Spinal cord (tissue), 10 donors: ENCODE measurements at places on chromosomes 3 and 15.

- DNase-seq: no peak
Observed at GRCh38 chr3:55565521-55565920, 78.4 kb upstream of the WNT5A start.

- DNase-seq: no peak
Observed at GRCh38 chr15:62886431-62887071, 156.0 kb upstream of the TPM1 start.

- no peak for DNase-seq
Observed at GRCh38 chr15:96959501-96959900, 629.0 kb downstream of the NR2F2 start.

DNA sequence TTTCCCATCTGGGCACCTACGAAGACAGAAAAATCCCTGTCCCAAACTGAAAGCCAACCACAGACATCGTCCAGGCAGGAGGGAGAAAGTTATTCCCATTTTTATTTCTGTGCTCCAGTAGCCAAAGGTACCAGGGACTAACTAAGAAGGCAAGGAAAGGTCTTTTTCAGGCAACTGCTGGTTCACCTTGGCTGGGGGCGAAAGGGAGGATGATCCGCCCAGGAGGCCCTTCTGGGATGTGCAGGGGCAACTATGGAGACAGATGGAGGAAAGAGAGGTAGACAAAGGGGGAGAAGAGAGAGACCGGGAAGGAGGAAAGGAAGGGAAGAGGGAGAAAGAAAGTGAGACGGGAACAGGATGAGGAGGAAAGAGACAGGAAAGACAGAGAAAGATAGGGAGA is 13.3 kb downstream of the WNT5A start:
- DNase-seq: no peak

DNA sequence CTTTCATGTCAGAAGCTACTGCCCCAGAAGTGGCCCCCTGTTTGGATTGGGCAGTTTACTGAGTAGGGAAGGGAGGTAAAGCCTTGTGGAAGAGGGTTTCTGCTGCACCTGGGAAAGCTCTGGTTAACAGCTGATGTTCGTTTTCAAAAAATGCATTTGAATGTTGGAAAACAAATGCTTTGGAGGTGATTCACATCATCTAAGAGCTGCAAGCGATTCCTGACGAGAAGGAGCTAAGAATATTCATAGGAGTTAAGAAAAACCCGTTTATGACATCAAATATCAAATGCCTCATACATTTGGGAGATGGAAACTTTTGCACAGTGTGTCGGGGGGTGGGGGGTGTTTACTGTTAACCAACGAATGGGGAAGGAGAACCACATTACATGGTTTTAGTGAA is 183.8 kb upstream of the NR2F2 start:
- DNase-seq: no peak

- DNase-seq: no peak
Observed at GRCh38 chr3:95302044-95302443, 1239.2 kb downstream of the NSUN3 start.

GRCh38 chr3:47314056-47314764 is 31.5 kb downstream of the KLHL18 start:
- DNase-seq: no peak

- no peak for DNase-seq
Observed at GRCh38 chr15:76912430-76912829, 7.3 kb upstream of the SCAPER start.

DNA sequence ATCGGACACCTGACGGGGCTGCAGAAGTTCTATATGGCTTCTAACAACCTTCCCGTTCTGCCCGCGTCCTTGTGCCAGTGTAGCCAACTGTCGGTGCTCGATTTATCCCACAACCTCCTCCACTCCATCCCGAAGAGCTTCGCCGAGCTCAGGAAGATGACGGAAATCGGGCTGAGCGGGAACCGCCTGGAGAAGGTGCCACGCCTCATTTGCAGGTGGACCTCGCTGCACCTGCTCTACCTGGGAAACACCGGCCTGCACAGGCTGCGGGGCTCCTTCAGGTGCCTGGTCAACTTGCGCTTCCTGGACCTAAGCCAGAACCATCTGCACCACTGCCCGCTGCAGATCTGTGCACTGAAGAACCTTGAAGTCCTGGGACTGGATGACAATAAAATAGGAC is 9.8 kb upstream of the LRRC34 start:
- no peak for DNase-seq

- no peak for DNase-seq
Observed at GRCh38 chr3:106033654-106034053, 164.8 kb upstream of the CBLB start.

DNA sequence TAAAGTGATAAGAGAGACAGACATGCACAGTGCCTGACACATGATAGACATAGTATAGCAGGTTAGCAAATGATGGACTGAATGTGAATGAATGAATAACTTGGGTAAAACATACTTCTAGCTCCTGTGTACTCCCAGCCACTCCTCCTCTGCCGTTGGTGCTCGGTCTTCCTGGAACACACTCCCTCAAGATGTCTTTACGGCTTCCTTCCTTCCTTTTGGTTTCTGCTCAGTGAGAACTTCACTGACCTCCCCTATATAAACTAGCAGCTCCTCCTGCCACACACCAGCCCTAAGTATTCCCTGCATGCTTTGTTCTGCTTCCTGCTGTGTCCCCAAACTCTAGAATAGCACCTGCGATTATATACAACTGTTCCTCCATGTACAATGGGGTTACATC is 50.2 kb downstream of the RAD54L2 start:
- no peak for DNase-seq

DNA sequence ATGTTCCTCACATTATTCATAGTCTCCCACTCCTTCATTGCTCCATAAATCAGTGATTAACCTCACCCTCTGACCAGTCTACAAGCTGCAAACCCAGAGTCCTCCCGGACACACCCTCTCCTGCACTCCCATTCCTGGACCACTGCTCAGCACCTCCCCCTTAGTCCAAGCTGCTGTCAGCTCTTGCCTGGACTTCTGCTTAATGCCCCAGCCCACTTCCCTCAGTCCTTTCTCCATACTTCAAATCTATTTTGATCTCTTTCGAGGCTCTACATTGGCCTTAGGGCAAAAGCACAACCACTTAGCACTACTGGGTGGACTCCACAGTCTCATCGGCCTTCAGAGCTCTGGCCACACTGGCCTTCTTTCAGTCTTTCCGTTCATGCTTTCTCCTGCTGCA is 79.4 kb upstream of the FAM98B start:
- DNase-seq: no peak

DNA sequence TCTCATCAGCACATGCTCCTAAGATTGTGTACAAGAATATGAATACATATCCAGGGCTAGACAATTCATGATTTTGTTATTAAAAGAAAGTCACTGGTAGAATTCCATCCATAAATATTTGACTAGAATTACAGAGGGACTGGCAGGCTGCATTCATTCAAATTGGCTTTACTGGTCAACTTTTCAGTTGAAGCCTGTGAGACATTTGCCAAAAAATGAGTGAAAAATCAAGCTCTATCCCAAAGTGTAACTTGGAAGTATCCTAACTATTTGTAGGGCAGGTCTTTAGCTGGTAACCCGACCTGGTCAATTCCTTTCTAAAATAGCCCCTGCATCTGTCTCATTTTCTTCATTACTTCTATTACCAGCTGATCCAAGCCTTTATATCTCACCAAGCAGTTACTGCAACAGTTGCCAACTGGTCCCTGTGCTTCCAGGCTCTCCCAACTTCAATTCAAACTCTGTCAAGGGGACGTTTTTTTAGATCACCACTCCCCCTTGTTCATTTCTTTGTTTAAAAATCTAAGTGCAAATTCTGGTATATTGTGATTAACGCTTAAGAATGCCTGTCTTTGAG is 173.1 kb upstream of the TBL1XR1 start:
- DNase-seq: no peak

DNA sequence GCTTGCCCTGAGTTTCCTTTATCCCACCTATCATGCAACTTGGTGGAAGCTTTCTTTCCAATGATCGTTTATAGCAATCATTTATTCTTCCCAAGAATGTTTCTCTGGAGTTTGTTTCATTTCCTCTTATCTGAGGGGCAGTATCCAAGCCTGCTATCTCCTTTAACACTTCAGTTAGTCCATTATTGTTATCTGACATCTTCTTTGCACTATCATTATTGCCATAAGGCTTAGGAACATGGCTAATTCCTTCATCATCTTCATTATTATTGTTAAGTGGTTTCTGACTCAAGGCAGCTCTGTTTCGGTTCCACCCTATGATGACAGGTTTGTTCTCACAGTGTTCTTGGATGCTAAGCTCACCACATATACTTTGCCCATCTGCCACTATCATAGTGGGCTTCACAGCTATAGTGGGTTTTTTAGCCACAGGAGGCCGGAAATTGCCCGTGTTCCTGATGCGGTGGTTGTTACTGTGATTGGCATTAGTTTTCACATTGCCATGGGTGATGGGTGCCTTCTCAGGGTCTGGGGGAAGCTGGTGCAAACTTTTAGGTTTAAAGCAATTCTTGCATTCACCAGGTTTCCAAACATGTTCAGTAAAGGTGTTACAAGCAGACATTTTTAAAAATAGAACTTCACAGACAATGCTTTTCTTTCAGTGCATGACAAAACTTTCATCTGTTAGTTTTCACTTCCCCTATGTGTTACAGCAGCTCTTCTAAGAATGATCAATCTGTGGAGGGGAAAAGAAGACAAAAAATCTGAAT is 110.6 kb upstream of the TSPAN3 start:
- no peak for DNase-seq

GRCh38 chr3:151584566-151584965 is 123.7 kb upstream of the IGSF10 start:
- DNase-seq: no peak

DNA sequence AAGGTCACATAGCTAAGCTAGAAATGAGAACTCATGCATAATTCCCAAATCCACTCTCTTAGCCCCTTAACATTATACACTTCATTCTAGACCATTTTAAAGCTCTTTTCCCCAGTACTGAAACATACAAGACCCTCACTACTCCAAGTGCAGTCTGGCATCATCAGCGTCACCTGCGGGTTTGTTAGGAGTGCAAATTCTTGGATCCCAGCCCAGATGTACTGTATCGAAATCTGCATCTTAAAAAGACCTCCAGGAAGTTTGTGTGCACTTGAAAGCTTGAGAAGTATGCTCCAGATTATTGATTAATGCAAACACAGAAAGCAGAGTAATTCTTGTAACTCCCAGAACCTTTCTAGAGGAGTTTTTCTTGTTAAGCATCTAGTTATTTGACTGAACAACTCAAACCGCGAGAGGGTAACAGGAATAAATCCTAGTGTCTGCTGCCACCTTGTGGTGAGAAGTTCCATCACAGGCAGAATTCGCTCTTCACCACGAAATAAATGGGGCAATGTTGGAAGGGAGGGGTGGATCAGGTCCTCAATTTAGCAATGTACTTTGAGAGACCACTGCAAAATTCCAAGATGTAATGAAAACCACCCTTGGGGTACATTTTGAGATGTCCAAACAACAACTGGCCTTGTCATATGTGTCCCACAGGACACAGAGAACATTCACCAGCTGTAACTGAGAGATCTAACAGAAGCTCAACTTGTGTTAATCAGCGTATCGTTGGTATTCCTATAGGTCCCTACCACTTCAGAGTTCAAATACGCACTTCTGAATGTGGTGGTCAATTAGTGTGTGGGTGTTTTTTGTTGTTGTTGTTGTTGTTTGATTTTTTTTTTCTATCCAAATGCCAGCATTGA is 583 bp upstream of the C3orf49 start:
- peak; percentile 89 for DNase-seq

DNA sequence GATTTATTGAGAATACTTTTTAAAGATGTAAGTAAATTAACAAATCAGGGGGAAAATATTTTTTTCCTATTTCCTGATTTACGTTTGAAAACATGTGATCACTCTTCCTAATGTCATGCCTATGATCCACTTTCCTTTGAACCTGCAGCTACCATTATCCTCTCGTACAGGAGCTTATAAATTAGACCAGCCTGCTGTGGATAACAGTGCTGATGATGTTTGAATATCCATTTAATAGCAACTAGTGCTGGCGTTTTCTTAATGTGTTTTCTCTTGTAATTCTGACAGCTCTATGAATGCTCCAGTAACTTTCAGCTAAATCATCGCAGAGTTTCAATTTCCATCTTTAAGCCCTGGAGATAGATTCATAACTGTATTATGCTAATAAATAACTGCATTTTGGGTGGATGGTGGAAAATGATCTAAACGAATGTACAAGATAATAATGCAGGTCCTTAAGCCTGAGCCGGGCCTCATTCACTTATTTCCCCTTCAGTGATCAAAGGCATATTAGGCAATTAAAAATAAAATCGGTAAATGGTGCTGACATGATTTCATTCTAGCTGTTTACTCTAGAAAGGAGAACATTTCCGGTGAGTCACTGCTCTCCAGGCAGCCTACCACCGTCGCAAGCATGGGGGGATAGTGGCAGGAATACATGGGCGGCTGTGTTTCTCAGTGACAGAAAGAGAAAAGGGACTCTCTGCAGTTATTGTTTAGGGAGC is 58.5 kb upstream of the SLC24A5 start:
- no peak for DNase-seq

GRCh38 chr15:66609876-66610275 is 44.1 kb upstream of the LCTL start:
- no peak for DNase-seq

GRCh38 chr3:94619643-94620042 is 556.8 kb downstream of the NSUN3 start:
- DNase-seq: no peak

DNA sequence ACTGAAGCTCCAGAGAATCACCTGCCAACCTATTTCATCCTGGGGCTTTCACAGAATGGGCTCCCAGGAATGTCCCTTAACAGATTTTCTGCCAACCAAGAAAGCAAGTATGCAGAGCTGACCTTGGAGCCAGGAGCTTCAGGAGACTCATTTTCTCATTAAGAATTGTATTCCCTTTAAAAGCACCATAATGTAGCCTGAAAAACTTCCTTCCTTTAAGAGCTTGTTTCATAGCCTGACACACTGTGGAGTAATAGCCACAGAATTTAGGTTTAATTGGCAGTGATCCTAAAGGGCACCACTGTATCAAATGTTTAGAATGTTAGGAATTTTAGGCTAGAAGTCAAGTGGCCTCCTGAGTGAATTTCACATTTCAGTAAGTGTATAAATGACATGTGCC is 309.8 kb downstream of the GBE1 start:
- DNase-seq: no peak

DNA sequence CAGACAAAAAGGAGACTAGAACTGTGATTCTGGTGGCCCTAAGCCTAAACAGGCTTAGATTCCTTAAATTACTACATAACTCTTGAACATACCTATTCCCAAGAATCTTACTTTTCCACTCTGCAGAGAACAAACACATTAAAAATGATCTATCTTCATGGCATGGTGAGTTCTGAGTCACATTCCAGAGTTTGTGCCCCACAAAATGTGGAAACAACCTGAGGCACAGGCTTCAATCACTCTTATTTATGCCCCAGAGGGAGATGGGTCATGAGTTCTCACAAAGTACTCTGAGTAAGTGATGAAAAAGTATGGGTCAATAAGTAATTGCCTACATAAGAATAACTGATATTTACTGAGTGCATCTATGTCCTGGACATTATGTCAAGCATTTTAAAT is 137.5 kb upstream of the SLC2A2 start:
- no peak for DNase-seq
